ENCODE measurements at places on chromosomes 5 and 9.
A peak's percentile ranks its signal among the peaks of the same experiment; 100 is the strongest.

- H3K36me3 ChIP-seq = no peaks in the 10 kb centered on the region
- no peak overlapping the region for H3K27ac ChIP-seq
- peaks cover 31% of the 10 kb centered on the region for H3K27me3 ChIP-seq
- no peak overlapping the region for H3K4me3 ChIP-seq
Observed at GRCh38 chr9:20623748-20624124, 1.4 kb upstream of the MLLT3 start.

GRCh38 chr9:22041775-22042174, 32.7 kb upstream of the CDKN2B start:
- no peaks in the 10 kb centered on the region for H3K36me3 ChIP-seq
- H3K4me3 ChIP-seq = no peak overlapping the region
- no peak overlapping the region for H3K27ac ChIP-seq
- H3K4me1 ChIP-seq = no peaks in the 10 kb centered on the region

GRCh38 chr5:98769210-98769958, 4.1 kb upstream of the RGMB start:
- H3K27me3 ChIP-seq = peaks cover 9% of the 10 kb centered on the region
- H3K36me3 ChIP-seq = no peaks in the 10 kb centered on the region
- no peaks in the 10 kb centered on the region for H3K4me1 ChIP-seq
- DNase-seq = no peak
- no peak overlapping the region for H3K27ac ChIP-seq

- no peak overlapping the region for H3K27ac ChIP-seq
- H3K36me3 ChIP-seq = no peaks in the 10 kb centered on the region
- no peaks in the 10 kb centered on the region for H3K27me3 ChIP-seq
Observed at GRCh38 chr9:126457890-126458289, 131.3 kb downstream of the MVB12B start.

DNA sequence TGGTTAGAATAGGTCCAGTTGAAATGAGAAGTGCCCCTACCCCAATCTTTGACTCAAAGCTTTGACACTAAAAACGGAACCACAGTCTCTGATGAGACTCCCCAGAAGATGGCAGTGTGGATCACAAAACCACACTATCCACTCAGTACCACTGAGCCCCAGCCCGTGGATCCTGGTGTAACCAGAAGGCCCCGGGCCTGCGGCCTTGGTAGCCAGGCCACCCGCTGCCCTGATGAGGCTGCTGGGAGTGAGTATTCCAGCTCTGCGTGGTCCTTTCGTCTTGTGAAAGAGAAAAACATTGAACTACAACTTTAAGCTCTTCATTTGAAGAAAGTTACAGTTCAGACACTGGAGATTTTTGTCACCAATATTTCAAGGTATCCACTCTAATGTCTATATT, 42.2 kb upstream of the FBP1 start:
- H3K36me3 ChIP-seq = no peaks in the 10 kb centered on the region
- DNase-seq = peak; percentile 63
- no peaks in the 10 kb centered on the region for H3K4me1 ChIP-seq
- no peak overlapping the region for H3K27ac ChIP-seq
- H3K27me3 ChIP-seq = no peaks in the 10 kb centered on the region
- no peak overlapping the region for H3K4me3 ChIP-seq

DNA sequence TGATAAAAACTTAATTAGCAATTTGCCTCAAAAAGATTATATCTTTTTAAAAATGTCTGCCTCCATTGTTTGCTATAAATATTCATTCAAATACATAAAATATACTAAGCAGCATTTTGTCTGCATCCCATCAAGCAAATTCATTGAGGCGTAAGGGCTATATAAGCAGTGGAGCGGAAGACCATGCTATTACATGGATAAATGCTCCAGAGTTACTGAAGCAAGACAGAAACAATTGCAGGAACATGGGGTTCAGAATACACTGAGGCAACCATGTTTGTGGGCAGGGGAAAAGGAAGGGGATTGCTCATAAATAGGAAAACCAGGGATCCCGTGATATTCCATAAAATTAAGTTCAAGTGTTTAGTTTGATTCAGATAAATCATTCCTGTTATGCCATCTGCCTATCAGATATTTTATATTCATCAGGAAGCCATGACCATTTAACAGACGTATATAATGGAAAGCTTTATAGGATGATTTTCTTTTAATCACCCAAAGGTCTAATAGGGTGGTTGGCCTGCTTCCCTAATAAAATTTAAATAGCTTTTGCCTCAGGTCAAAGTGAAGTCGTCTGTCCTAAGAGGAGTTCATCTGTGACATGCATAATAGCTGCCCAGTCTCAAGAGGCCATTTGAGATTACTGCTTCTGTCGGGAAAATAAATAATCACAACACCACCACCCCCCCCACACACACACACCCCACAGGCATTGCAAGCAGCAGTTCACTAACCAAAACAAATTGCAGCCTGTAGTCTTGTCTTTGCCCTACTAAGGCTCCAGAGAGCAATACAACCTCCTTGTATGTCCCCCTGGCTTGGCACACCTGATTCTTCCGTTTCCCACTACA, 105.2 kb downstream of the RASEF start:
- H3K4me3 ChIP-seq = no peak overlapping the region
- no peak for DNase-seq
- no peaks in the 10 kb centered on the region for H3K4me1 ChIP-seq
- H3K36me3 ChIP-seq = no peaks in the 10 kb centered on the region
- H3K27ac ChIP-seq = no peak overlapping the region

- no peaks in the 10 kb centered on the region for H3K4me1 ChIP-seq
- H3K27me3 ChIP-seq = no peaks in the 10 kb centered on the region
- no peak for DNase-seq
- no peak overlapping the region for H3K4me3 ChIP-seq
- H3K36me3 ChIP-seq = no peaks in the 10 kb centered on the region
Observed at GRCh38 chr9:87546704-87547103, 49.0 kb downstream of the DAPK1 start.

DNA sequence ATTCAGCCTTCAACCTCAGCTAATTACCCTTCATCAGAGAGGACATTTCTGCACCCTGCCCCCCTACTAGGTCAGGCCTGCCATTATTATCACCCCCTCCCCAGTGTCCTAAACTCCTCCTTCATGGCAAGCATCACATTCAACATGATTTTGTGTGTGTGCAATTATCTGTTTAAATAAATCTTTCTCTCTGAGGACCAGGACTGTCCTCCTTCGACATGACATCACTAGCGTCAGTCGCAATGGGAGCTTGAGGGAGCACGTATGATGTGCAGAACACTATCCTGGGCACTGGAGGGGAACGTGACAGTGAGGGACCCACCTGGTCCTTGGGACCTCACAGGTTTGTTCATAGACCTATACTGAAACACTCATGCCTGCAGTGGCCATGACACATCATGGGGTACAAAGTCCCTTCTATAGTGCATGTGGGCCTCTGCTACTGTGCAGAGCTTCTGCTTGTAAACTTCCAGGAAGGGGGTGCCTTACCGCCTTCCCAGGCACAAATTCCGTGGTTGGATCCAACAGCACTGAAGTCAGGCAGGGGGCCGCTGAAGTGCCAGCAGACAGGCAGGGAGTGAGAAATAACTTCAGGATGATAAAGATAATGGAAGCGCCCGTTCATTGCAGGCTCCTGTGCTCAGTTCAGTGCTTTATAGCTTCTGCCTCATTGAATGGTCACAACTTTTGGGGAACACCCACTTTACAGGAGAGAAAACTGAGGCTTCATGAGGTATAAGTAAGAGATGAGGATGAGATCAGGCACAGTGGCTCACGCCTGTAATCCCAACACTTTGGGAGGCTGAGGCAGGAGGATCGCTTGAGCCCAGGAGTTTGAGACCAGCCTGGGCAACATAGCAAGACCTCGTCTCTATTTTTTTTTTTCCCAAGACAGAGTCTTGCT, 36.0 kb upstream of the STXBP1 start:
- H3K27me3 ChIP-seq = no peaks in the 10 kb centered on the region
- peaks cover 4% of the 10 kb centered on the region for H3K4me1 ChIP-seq
- H3K36me3 ChIP-seq = no peaks in the 10 kb centered on the region
- H3K27ac ChIP-seq = no peak overlapping the region

DNA sequence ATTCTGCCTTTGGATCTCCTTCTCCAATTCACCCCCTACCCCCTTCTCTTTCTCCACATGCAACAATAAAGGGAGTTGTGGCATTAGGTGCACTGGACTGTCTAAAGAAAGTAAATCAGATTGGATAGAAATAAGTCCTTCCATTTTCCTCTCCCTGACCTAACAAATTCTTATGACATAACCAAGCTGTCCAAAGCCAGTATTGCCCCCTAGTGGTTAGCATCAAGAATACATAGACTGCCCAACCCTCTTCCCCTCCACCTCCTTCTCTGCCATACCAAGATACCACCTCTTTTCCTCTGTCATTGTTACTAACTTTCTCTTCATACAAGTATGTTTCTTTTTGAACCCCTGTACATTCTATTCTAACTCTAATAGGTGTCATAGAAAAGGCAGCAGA, 45.7 kb downstream of the PPARGC1B start:
- peak; percentile 16 for DNase-seq
- H3K4me1 ChIP-seq = peaks cover 20% of the 10 kb centered on the region
- H3K36me3 ChIP-seq = no peaks in the 10 kb centered on the region
- H3K27ac ChIP-seq = no peak overlapping the region

DNA sequence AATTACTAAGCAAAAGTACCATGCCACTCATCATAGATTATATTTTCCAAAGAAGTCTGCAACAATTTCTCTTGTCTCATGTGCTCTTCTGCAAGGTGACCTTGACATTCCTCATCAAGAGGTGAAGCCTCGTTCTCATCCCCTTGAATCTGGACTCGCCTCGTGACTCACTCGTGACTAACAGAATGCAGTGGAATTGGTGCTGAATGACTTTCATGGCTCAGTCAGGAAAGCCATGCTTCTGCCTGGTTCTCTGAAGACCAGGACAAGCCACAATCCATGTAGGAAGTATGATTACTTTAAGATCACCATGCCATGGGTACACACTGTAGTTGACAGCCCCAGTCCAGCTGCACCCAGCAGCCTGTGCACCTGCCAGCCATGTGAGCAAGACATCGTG, 335.8 kb downstream of the GADD45G start:
- DNase-seq = no peak
- no peak overlapping the region for H3K4me3 ChIP-seq
- H3K27me3 ChIP-seq = no peaks in the 10 kb centered on the region
- H3K4me1 ChIP-seq = no peaks in the 10 kb centered on the region

DNA sequence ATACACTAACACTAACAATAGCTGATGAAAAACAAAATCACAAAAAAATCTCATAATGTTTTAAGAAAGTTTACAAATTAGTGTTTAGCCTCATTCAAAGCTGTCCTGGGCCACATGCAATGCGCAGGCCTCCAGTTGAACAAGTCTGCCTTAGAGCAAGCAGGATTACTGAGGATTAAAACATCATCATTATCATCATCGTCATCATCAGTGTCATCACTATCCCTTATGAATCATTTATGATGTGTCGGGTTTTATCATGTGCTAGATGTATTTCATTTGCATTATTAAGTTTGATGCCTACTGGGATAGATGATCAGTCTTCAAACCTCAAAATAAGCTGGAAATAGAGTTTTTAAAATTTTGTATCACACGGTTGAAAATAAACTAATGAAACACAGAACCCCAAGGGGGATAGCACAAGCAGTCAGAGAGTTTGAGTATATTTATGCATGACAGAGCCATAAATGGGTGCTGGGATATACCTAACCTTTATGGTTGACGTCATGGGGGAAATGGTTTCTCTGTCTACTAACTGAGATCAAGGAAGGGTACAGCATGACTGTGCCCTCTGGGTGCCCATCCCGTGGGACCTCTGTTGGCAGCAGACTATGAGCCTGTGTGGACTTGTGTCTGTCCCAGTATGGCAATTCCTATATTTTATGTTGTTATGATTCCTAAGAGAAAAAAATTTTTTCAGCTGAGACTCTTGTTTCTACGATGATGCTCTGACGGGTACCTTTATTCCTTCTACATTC, 150.3 kb upstream of the ADRA1B start:
- DNase-seq = no peak
- H3K4me1 ChIP-seq = peaks cover 6% of the 10 kb centered on the region
- no peak overlapping the region for H3K27ac ChIP-seq
- H3K36me3 ChIP-seq = no peaks in the 10 kb centered on the region
- H3K27me3 ChIP-seq = no peaks in the 10 kb centered on the region

- H3K27ac ChIP-seq = no peak overlapping the region
- H3K4me3 ChIP-seq = no peak overlapping the region
- no peaks in the 10 kb centered on the region for H3K4me1 ChIP-seq
- DNase-seq = peak; percentile 52
- no peaks in the 10 kb centered on the region for H3K36me3 ChIP-seq
Observed at GRCh38 chr5:59810041-59810440, 83.5 kb downstream of the PDE4D start.

- H3K4me1 ChIP-seq = peaks cover 8% of the 10 kb centered on the region
- H3K27ac ChIP-seq = no peak overlapping the region
- H3K27me3 ChIP-seq = no peaks in the 10 kb centered on the region
- H3K36me3 ChIP-seq = no peaks in the 10 kb centered on the region
Observed at GRCh38 chr9:134320868-134321471, 5.3 kb upstream of the RXRA start.

GRCh38 chr5:72695659-72696058, 120.8 kb upstream of the TNPO1 start:
- H3K27ac ChIP-seq = no peak overlapping the region
- H3K36me3 ChIP-seq = no peaks in the 10 kb centered on the region
- H3K4me3 ChIP-seq = no peak overlapping the region
- DNase-seq = no peak
- H3K4me1 ChIP-seq = no peaks in the 10 kb centered on the region

DNA sequence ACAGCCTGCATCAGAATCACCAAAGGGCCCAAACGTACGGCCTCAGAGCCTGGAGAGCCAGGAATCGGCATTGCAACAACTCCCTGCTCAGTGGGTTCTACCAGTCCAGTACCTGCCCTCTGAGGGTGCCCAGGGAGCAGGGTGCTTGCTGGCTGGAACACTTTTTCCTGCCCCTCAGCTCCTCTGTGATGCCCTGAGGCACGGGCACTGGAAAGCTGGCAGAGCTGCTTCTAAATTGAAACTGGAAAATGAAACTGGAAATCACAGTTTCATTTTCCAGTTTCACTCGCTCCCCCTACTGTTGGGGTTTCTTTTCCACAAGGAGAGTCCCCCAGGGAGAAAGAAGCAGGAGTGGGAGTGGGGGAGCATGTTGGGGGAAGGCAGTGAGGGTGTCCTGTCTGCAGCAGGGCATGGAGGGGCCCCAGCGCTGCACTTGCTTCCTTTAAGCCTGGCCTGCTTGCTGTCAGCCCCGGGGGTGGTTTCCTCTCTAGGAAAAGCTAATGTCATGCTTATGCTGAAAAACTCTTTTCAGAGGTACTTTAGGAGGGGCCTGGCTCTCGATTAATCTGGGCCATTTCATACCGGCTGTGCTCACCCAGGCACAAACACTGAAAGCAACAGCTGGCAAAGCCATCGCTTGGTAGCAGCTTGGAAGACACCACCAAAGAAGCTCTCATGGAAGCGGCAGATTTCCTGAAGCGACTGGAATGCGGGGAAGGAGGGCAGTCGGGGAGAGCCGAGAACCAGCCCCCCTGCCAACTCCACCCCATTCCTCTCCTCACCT, 26.2 kb downstream of the IRF1 start:
- H3K36me3 ChIP-seq = no peaks in the 10 kb centered on the region
- DNase-seq = no peak

DNA sequence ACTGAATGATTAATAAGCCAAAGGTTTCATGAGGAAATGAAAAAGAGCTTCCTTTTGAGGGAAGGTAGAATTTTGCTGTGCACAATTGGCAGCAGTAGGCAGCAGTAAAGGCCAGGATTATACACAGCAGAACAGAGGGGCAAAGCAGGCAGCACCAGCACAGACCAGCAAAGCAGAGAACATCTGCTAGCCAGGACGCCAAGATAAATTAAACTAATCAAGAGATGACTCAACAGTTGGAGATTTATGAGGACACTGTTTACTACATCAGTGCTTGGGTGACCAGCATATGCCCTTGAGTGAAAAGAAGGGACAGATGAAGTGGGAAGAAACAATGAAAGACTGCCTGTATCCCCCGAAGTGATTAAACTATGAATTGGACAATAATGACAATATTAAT, 871.4 kb upstream of the CDH10 start:
- H3K4me1 ChIP-seq = no peaks in the 10 kb centered on the region
- no peak overlapping the region for H3K27ac ChIP-seq
- no peak for DNase-seq
- H3K36me3 ChIP-seq = no peaks in the 10 kb centered on the region
- no peak overlapping the region for H3K4me3 ChIP-seq
